Fibroblast of lung (primary cell): ENCODE measurements at places on chromosomes 16 and 17. TPM values are rescaled to one million over a fixed set of nuclear protein-coding genes. Genes with fewer than 3 reads are reported as not detected.

GRCh38 chr17:42378359-42378958 lies 9.8 kb downstream of the STAT3 start:
- no peak for DNase-seq

DNA sequence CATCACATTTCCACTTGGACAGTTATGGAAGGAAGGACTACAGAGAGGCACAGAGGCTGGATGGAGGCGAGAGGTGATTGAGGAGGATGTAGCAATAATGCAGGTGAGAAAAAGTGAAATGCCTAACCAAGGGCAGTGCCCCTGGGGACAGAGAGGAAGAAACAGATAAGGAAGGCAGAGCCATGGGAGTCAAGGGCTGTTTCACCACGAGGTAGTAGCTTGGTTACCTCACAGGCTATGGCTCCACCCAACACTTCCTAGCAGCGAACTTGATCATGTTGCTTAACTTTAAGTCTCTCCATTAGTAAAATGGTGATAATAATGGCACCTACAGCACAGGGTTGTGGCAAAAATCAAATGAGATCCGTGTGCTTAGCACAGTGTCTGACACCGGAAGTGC lies 83.9 kb downstream of the YPEL2 start:
- DNase-seq: no peak

Gene ASGR1
- 0.66 and 0.77 TPM in 2 replicates for total RNA-seq

DNA sequence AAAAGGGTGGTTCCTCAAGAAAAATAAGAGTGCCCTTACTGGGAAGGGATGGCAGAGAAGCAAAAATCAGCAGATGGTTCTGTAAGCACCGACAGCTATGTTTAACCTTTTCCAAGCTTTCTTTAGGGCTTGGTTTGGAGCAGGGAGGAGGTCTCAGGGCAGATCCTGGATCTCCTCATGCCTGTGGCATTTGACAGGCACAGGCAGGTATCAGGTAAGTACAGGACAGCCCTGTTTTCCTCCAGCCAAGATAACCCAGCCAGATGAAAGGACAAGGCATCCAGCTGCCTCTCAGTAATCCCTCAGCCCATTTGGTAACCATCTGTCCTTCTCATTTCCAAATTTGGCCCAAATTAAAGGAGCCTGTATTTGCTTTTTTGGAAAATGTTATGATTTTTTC lies 141.5 kb downstream of the TOX3 start:
- no peak for DNase-seq

GRCh38 chr16:66231452-66232160 lies 134.9 kb upstream of the CDH5 start:
- no peak for DNase-seq

DNA sequence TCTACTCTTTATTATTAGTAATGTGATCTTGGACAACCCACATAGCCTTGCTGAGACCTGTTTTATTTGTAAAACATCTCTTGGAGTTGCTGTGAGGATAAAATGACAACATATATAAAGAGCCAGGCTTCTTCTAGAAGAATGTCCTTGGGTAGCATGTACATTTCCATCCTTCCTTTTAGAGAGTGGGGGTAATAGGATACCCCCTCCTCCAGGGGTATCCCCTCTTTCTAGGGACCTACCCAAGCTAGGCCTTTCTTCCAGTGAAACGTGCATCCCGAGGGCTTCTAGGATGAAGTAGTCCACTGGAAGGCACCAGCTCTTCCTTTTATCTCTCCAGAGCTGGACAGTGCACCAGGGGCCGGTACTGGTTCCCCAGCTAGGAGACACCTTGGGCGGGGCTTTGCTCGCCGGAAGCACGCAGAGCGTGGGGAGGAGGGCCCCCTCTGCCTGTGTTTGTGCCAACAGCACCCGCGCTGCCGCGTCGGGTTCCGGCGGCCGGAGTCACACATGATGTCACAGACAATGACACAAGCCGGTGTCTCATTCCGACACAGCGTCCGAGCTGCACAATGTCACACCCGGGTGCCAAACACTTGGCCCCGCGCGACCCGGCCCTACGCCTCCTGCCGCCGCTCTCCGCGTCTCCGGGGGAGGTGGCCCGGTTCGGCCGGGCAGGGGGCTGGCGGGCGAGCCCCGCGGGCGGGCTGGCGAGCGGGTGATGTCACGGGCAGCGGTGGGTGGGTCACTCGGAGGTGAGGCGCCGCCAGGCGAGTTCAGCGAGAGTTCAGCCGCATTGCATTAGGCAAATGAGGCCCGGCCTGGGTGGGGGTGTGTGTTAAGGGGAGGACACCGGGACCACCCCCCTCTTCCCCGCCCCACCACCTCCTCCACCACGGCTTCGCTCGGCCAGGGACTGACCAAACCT lies 23.4 kb downstream of the GJD3 start:
- peak; percentile 62 for DNase-seq

- DNase-seq: no peak
Measured at GRCh38 chr17:79201119-79201518, 126.5 kb downstream of the ENGASE start.

- DNase-seq: no peak
Measured at GRCh38 chr16:83085660-83086059, 458.9 kb downstream of the CDH13 start.

Gene CTRL
- total RNA-seq: 0.26 and 0.33 TPM in 2 replicates

GRCh38 chr17:43418441-43419374 lies 19.9 kb downstream of the ARL4D start:
- DNase-seq: peak; percentile 94

GRCh38 chr17:2011411-2012371 lies 13.4 kb downstream of the RTN4RL1 start:
- DNase-seq: peak; percentile 63

GRCh38 chr17:48047113-48047740 lies 932 bp upstream of the NFE2L1 start:
- DNase-seq: no peak

DNA sequence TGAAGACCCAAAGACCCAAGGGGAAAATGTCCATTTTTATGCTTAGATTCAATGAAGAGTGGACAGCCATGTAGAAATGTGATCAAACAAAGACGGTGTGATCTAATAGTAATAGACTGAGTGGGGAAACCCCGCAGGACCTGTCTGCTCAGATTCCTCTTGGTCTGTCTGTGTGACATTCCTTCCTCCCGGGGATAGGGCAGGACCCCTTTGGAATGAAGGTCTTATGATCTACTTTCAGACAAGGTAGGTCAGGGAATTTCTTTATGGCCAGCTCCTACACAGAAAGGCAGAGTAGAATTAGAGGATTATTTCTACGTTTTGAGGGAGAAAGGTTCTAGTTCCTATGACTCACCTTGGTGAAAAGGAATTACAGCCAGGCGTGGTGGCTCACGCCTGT lies 267.6 kb downstream of the STX8 start:
- no peak for DNase-seq

Gene FBXW10
- under 0.01 and 0.17 TPM in 2 replicates for total RNA-seq

Gene CYTH1
- 6.7 and 9.9 TPM in 2 replicates for total RNA-seq

Gene ACSM2A
- not detected in 2 replicates for total RNA-seq

DNA sequence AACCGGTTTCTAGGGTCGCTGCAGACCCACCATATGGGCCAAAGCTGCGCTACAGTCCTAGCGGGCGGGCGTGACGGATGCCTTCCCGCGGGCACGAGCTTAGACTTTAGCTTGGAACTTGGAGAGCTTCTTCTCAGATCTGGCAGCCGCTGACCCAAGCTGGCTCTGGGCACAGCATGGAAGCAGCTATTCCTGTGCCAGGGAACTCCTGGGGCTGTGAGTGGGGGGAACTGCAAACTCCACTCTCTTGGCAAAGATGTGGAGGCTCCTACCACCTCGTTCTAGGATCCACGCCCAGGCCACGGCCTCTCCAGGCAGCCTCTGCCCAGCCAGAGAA lies 8.8 kb downstream of the FAAP100 start:
- no peak for DNase-seq

Gene NGFR
- total RNA-seq: under 0.01 and 0.17 TPM in 2 replicates

- no peak for DNase-seq
Measured at GRCh38 chr16:81148277-81148676, 52.1 kb upstream of the GCSH start.

GRCh38 chr17:8386841-8387240 lies 3.8 kb upstream of the RPL26 start:
- DNase-seq: no peak

Gene KRTAP1-5
- total RNA-seq: 0.17 TPM in 1 of 2 replicates, not detected in the other

Gene PRAC2
- total RNA-seq: not detected in 2 replicates

- no peak for DNase-seq
Measured at GRCh38 chr16:50501251-50501650, 46.9 kb upstream of the NKD1 start.

Gene CDC27
- 81.9 and 106 TPM in 2 replicates for total RNA-seq

DNA sequence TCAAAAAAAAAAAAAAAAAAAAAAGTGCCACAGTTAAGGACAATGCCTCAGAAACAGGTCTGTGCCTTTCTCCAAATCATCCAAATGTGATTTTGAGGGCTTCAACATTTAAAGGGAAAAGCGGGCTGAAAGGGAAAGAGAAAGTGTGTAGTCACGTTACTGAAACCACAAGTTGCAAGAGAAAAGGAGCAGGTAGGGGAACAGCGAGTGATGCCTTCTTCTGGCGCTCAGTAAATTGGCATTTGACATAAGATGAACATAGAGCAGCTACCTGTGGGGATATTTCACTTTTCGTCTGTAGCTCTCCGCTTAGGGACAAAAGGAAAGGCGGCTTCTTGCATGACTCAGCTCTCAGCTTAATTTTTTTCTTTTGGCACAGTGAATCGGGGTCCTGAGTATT lies 11.1 kb downstream of the CMTM2 start:
- DNase-seq: no peak

DNA sequence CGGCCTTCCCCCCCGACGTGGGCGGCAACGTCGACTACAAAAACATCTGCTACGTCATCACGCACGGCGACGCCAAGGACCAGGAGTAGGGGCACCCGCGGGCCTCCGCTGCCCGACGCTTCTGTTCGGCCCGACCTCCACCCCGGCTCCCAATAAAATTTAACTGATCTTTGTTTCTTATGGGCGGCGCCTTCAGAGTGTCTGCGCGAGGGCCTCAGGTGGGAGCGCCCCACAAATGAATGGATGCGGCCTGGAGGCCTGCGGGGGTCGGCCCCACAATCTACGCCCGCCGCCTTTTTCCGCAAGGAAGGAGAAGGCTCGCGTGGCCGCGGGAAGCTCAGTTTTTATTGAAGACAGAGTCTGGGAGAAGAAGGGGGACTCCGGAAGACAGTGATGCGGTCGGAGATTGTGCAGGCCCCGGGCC lies 3.2 kb downstream of the MYL11 start:
- DNase-seq: peak; percentile 92

- no peak for DNase-seq
Measured at GRCh38 chr17:75755990-75756389, 9.0 kb downstream of the GALK1 start.

Gene CBX1
- total RNA-seq: 44.9 and 50.4 TPM in 2 replicates

GRCh38 chr16:4947722-4948503 lies 10.2 kb upstream of the SEC14L5 start:
- DNase-seq: no peak

DNA sequence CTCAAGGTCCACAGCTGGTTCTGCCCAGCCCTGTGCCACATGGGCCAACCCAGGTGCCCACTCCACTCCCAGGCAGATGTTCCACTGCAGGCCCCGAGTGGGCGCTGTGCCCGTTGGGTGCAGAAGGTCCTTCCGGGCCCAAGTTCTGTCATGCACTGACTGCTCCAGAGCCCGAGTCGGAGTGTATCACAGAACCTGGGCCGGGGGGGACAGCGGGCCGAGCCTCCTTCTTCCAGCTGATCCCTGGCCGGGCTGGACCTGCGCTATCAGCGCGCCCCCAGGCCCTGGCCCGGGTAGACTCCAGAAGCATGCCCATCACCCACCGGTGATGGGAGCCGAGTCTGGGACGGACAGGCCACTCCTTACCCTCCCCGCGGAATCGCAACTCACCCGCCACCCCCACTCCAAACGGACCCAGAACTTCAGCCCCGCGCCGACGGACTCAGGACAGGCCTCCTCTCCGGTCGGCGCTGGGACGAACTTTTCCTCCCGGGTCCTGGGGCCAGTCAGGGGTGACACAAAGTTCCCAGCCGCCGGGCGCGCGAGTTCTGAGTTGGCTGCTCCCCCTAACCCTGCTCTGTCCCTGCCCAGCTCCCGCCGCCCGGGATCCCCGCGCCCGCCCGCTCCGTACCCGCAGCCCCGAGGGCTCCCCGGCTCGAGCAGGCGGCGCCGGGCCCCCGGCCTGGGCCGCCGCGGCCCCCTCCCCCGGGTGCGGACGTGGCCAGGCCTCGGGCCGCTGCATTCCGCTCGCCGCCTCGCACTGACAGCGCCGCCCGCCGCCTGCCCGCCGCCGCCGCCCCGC lies at the start of gene COPZ2:
COPZ2 (minus strand) TSS at position 762 of the 802 bp plus-strand sequence; CDS start at position 742, 20 bp downstream.
- DNase-seq: peak; percentile 51

GRCh38 chr17:63395075-63395805 lies 50.9 kb downstream of the CYB561 start:
- peak; percentile 88 for DNase-seq

Gene PAM16
- total RNA-seq: 24.4 and 34.3 TPM in 2 replicates

Gene SALL1
- under 0.01 and 0.17 TPM in 2 replicates for total RNA-seq

GRCh38 chr16:57062329-57062728 lies 30.1 kb upstream of the CPNE2 start:
- DNase-seq: no peak

DNA sequence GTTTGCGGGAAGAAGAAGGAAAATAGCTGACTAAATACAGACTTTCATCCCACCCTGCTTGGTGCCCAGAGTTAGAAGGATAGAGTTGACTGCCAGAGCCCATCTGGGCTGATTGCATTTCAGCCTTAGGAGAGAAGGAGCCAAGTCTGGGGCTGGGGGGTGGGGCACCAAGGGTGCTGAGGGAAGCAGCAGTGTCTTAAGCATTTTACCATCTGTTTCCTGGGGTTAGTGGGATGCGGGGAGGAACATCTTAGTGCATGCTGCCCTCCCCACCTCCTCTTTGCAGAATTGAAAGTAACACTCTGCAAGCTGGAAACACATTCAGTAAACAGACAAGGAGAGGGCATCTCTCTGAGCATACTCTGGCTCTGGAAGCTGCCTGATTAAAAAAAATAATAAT lies 1.5 kb upstream of the ARL5C start:
- no peak for DNase-seq

DNA sequence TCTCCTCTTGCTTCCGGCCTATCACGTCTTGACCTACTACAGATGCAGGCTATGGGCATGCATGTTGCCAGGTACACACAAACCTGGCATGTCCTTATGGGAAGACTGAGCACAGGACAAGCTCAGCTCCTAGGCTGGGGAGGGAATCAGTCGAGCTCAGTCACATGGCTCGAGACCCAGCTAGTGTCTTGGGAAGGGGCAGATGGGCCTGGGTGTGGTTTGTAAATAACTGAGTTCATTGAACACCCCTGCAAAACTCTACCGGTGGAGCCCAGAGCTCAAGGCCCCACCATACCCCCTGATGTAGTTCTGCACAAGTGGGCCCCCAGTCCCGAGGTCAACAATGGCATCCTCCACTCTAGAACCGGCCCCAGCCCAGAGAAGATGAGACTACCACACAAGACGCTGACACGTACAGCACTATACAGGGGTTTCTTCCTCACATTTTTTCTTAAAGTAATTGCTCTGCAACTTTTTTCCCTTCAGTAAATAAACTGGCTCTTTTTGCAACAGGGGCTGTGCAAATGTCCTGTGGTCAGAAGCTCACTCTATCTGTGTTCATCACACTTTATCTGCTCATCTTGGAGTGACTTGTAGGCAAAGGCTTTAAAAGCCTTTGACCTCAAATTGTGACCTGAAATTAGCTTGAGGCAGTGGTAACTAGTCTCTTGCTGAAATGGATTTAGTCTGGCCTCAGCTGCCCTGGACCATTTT lies 22.9 kb downstream of the ZNHIT3 start:
- DNase-seq: no peak

GRCh38 chr16:57961538-57961937 lies 9.4 kb downstream of the CNGB1 start:
- DNase-seq: no peak
